ENCODE measurements at places on chromosomes 5 and 9. TPM values are rescaled to one million over a fixed set of nuclear protein-coding genes. Genes with fewer than 3 reads are reported as not detected.
A peak's percentile ranks its signal among the peaks of the same experiment; 100 is the strongest.

DNA sequence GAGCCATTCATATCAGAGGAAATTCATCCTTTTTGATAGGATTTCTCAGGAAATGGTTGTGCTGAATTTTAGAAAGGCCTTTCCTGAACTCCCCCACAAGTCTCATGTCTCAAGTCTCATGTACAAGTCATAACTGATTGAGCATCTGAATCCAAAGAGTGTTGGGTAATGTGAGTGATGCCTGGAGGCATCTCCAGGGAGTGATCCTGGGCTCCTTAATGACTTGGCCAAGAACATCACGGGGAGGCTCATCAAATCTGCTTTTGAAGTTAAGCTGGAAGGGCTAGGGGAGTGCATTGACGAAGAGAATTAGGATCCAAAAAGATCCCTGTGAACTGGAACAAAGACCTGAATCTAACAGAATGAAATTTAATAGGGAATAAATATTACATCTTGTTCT is 79.2 kb downstream of the MAST4 start:
- H3K4me3 ChIP-seq, result no peak overlapping the region
- H3K4me1 ChIP-seq, result no peaks in the 10 kb centered on the region
- no peak overlapping the region for H3K27ac ChIP-seq
- H3K36me3 ChIP-seq, result no peaks in the 10 kb centered on the region

Gene CCL27
- 0.36 TPM for total RNA-seq

DNA sequence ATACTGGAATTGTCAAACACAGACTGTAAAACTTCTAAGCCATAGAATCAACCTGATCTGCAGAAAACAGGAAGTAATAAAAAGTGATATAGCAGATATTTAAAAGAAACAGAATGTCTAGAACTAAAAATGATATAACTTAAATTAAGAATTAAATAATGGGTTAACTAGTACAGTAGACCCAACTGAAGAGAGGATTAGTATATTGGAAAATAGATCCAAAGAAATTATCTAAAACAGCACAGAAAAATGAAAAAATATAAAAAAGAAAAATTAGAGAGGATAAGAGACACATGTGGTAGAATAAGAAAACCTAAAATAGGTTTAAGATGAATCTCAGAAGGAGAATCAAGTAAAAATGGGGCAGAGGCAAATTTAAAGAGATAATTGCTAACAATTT is 219.9 kb downstream of the SEMA6A start:
- H3K27me3 ChIP-seq, result no peaks in the 10 kb centered on the region
- H3K27ac ChIP-seq, result no peak overlapping the region
- H3K4me1 ChIP-seq, result no peaks in the 10 kb centered on the region
- no peak for DNase-seq

DNA sequence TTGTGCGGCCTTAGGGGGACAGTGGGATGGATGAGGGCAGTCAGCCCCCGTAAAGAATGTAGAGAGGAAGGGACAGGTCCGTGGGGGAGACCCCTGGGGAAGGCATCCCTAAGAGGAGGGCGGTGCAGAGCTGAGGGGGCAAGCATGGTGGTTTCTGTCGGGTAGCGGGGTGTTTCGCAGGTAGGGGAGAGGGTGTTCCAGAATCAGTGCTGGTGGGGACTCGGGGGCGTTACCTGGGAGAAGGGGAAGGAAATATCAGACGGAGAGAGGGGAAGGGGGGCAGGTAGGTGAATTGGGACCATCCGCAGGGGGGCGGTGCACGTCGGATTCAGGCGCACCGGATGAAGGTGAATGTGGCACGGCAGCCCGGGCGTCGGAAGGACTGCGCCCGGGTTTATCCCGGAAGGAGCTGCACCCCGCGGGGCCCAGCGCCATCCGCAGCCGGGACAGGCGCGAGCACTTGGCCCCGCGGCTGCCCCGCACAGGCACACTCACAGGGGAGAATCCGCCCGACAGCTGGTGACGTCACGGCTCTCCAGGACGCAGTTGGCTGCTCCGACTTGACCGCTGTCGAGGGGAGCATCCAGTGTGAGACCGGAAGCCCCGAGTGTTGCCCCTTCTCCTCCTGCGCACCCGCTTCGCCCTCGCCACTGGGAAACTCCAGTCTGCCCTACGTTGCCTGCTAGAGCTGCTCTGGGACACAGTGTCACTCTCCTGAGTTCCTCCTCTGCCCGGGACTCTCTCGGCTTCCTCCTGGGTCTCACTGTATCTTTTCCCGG is 1.3 kb downstream of the CD72 start:
- H3K27me3 ChIP-seq, result peaks cover 12% of the 10 kb centered on the region
- H3K36me3 ChIP-seq, result no peaks in the 10 kb centered on the region
- no peak overlapping the region for H3K27ac ChIP-seq
- peak; percentile 94 for DNase-seq

DNA sequence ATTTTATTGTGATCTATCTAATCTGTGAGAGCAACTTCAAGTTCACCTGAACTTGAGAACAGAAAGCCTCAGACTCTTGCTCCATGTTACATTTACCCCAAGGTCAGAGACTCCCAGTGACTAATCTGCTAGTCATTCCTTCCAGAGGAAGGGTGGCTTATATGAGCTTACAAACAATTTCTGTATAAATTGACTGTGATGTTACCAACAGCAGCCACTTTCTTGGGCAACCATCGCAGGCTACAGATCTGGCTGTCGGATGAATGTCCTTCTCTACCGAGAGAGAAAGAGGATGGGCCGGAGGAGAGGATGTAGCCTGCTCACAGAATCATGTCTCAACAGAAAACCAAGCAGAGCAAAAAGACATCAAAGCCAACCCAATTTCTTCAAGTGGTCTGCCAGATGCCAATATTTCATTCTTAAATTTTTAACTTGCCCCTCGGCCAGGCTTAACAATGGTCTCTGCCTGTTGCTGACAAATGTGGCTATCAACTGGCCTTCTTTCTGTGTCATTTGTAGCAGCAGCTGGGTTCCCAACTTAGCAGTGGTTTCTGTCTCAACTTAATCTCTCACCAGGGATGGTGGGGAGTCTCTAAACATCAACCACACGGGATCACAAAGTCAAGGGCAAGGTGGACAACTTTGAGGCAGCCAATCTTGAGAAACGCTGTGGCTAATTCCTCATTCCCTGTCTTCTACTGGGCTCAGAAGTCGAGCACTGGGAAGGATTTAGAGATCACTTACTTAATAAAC is 81.3 kb downstream of the RAPGEF1 start:
- peak overlapping the region; percentile 67 for H3K27ac ChIP-seq
- peaks cover 19% of the 10 kb centered on the region for H3K4me1 ChIP-seq
- no peak for DNase-seq
- H3K27me3 ChIP-seq, result no peaks in the 10 kb centered on the region

Gene ABLIM3
- total RNA-seq, result 7.4 TPM

Gene HMMR
- 2.9 TPM for total RNA-seq

- H3K36me3 ChIP-seq, result peaks cover 53% of the 10 kb centered on the region
- H3K27ac ChIP-seq, result no peak overlapping the region
- no peaks in the 10 kb centered on the region for H3K27me3 ChIP-seq
- H3K4me1 ChIP-seq, result peaks cover 48% of the 10 kb centered on the region
These were observed 10.2 kb downstream of the SPRY4 start for GRCh38 chr5:142314606-142315005.

DNA sequence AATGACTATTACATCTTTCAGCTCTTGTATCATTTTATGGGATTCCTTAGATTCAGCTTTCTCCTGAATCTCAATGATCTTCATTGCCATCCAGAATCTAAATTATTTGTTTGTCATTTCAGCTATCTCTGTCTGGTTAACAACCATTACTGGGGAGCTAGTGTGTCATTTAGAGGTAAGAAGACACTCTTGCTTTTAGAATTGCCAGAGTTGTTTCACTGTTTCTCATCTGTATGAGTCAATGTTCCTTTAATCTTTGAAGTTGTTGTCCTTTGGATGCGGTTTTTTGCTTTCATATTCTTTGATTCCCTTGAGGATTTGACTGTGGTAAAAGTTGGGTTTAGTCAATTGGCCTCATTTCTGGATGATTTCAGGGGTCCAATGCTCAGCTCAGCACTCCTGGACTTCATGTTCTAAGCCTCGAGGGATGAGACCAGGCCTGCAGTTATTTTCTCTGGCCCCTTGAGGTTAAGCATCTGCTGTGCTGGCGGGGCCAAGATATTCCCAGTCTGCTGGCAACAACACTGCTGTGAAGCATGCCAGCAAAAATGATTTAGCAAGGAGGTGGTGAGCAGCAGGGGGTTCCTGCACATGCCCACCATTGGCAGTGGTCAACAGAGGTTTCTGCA is 102.4 kb upstream of the PCSK5 start:
- no peak overlapping the region for H3K4me3 ChIP-seq
- peaks cover 6% of the 10 kb centered on the region for H3K4me1 ChIP-seq
- DNase-seq, result no peak

GRCh38 chr5:73922875-73923557 is 297.0 kb downstream of the ARHGEF28 start:
- H3K4me3 ChIP-seq, result no peak overlapping the region
- peaks cover under 1% of the 10 kb centered on the region for H3K4me1 ChIP-seq
- H3K36me3 ChIP-seq, result no peaks in the 10 kb centered on the region
- H3K27me3 ChIP-seq, result no peaks in the 10 kb centered on the region
- H3K27ac ChIP-seq, result no peak overlapping the region
- DNase-seq, result no peak

GRCh38 chr9:109118808-109119438 is 824 bp downstream of the TMEM245 start:
- peaks cover 43% of the 10 kb centered on the region for H3K4me1 ChIP-seq
- no peaks in the 10 kb centered on the region for H3K36me3 ChIP-seq
- H3K27me3 ChIP-seq, result no peaks in the 10 kb centered on the region
- DNase-seq, result peak; percentile 38
- peak overlapping the region; percentile 67 for H3K27ac ChIP-seq

- no peak overlapping the region for H3K27ac ChIP-seq
- H3K4me3 ChIP-seq, result no peak overlapping the region
- peaks cover 16% of the 10 kb centered on the region for H3K4me1 ChIP-seq
- H3K36me3 ChIP-seq, result no peaks in the 10 kb centered on the region
- no peak for DNase-seq
- peaks cover 6% of the 10 kb centered on the region for H3K27me3 ChIP-seq
These were observed 111.7 kb upstream of the NEK6 start for GRCh38 chr9:124146031-124146561.

- H3K27me3 ChIP-seq, result no peaks in the 10 kb centered on the region
- no peak overlapping the region for H3K27ac ChIP-seq
- H3K4me3 ChIP-seq, result no peak overlapping the region
These were observed 40.2 kb downstream of the NAIF1 start for GRCh38 chr9:128026773-128027541.

- H3K36me3 ChIP-seq, result peaks cover 3% of the 10 kb centered on the region
- H3K27ac ChIP-seq, result peak overlapping the region; percentile 46
- H3K4me3 ChIP-seq, result no peak overlapping the region
These were observed 73.3 kb downstream of the MYO10 start for GRCh38 chr5:16862777-16863176.

- H3K36me3 ChIP-seq, result no peaks in the 10 kb centered on the region
- no peak for DNase-seq
- no peaks in the 10 kb centered on the region for H3K27me3 ChIP-seq
- H3K4me3 ChIP-seq, result no peak overlapping the region
- no peak overlapping the region for H3K27ac ChIP-seq
These were observed 94.0 kb downstream of the CAVIN4 start for GRCh38 chr9:100671898-100672297.

DNA sequence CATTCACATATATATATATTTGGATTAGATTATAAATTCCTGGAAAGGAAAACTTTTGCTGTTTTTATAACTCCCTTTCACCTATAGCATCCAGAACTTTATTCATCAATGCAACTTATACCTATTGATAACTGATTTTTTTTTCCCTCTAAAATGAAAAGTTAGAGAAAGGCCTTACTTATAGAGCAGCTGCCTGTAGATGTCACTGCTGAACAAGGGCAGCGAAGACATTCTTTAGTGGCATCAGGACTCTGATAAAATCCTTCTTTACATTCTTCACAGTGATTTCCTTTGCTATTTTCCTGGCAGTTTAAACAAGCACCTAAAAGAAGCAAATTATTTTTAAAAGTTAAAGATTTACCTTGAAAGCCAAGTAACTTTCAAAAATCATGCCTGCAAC is 32.3 kb upstream of the CDK5RAP2 start:
- no peak for DNase-seq
- no peak overlapping the region for H3K4me3 ChIP-seq
- peaks cover 12% of the 10 kb centered on the region for H3K4me1 ChIP-seq
- H3K27me3 ChIP-seq, result no peaks in the 10 kb centered on the region

- no peaks in the 10 kb centered on the region for H3K4me1 ChIP-seq
- no peak for DNase-seq
- no peak overlapping the region for H3K27ac ChIP-seq
- peaks cover 8% of the 10 kb centered on the region for H3K27me3 ChIP-seq
- no peak overlapping the region for H3K4me3 ChIP-seq
- H3K36me3 ChIP-seq, result no peaks in the 10 kb centered on the region
These were observed 89.4 kb downstream of the RGS7BP start for GRCh38 chr5:64595031-64595855.

- peak within 1 kb of the TSS; percentile 98 for H3K4me3 ChIP-seq
- H3K36me3 ChIP-seq, result no peaks in the 10 kb centered on the region
- H3K27ac ChIP-seq, result peak within 1 kb of the TSS; percentile 89
- no peaks in the 10 kb centered on the region for H3K27me3 ChIP-seq
These were observed at the start of gene TRIO for GRCh38 chr5:14142827-14143545. TRIO (plus strand) TSS chr5:14143342; CDS start chr5:14143726, 384 bp downstream.

- H3K36me3 ChIP-seq, result no peaks in the 10 kb centered on the region
- no peak overlapping the region for H3K4me3 ChIP-seq
- no peaks in the 10 kb centered on the region for H3K27me3 ChIP-seq
- peaks cover 7% of the 10 kb centered on the region for H3K4me1 ChIP-seq
- H3K27ac ChIP-seq, result no peak overlapping the region
- DNase-seq, result no peak
These were observed 11.8 kb upstream of the JAK2 start for GRCh38 chr9:4973246-4973645.

GRCh38 chr5:141867139-141867538 is 11.1 kb downstream of the PCDH1 start:
- no peak overlapping the region for H3K27ac ChIP-seq
- peaks cover 9% of the 10 kb centered on the region for H3K27me3 ChIP-seq
- H3K36me3 ChIP-seq, result no peaks in the 10 kb centered on the region
- no peak overlapping the region for H3K4me3 ChIP-seq

- no peak overlapping the region for H3K4me3 ChIP-seq
- H3K36me3 ChIP-seq, result no peaks in the 10 kb centered on the region
- no peaks in the 10 kb centered on the region for H3K4me1 ChIP-seq
- H3K27me3 ChIP-seq, result no peaks in the 10 kb centered on the region
These were observed 948.9 kb upstream of the ARRDC3 start for GRCh38 chr5:92332039-92332438.

GRCh38 chr5:63155310-63155631 is 576.7 kb downstream of the LRRC70 start:
- no peak overlapping the region for H3K4me3 ChIP-seq
- H3K27ac ChIP-seq, result no peak overlapping the region
- H3K36me3 ChIP-seq, result no peaks in the 10 kb centered on the region
- H3K4me1 ChIP-seq, result no peaks in the 10 kb centered on the region

DNA sequence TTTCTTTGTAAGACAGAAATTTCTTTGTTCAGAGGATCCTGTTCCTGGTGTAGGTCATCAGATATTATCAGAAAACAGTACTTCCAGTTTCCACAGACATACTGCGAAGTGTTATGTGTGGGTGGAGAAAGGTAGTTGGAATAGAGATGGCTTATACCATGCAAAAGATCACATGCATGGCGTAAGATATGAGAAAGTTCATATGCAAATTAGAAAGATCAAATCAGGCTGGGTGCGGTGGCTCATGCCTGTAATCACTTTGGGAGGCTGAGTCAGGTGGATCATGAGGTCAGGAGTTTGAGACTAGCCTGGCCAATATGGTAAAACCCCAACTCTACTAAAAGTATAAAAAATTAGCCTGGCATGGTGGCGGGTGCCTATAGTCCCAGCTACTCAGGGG is 65.2 kb upstream of the GLIS3 start:
- no peak overlapping the region for H3K27ac ChIP-seq
- no peak for DNase-seq
- no peaks in the 10 kb centered on the region for H3K36me3 ChIP-seq
- H3K4me3 ChIP-seq, result no peak overlapping the region
- H3K4me1 ChIP-seq, result no peaks in the 10 kb centered on the region
